ENCODE measurements at places on chromosomes 1 and 21.
A peak's percentile ranks its signal among the peaks of the same experiment; 100 is the strongest.

DNA sequence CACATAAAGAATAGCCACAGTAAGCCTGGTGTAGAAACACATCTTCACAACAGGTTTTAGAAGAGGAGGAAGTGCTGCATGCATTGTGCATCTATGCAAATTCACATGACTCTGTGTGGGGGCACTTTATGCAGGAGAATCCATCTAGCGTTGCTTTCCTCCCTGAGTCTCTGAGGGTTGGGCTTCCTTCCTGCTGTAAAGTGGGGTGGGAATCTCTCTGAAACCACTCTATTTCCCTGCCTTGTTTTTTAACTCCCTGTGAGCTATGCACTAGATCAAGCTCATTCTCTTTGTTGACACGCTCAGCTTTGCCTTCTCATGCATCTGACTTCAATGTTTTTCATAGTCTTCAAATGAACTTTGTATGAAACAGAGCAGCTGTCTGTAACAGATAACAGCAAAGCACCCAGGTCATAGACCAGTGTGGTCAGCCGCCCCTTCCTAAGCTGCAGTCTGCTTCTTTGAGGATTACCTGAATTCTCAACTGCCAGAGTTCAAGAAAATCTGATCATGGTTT lies 102.7 kb upstream of the DPH5 start:
- no peaks in the 10 kb centered on the region for H3K4me1 ChIP-seq

- H3K27me3 ChIP-seq = no peaks in the 10 kb centered on the region
- no peak overlapping the region for H3K27ac ChIP-seq
- DNase-seq = peak; percentile 81
- peaks cover 3% of the 10 kb centered on the region for H3K36me3 ChIP-seq
- H3K4me1 ChIP-seq = no peaks in the 10 kb centered on the region
Observed at GRCh38 chr1:211951856-211952255, 83.5 kb downstream of the INTS7 start.

- no peaks in the 10 kb centered on the region for H3K36me3 ChIP-seq
- no peaks in the 10 kb centered on the region for H3K27me3 ChIP-seq
- DNase-seq = no peak
- H3K4me3 ChIP-seq = no peak overlapping the region
- H3K27ac ChIP-seq = no peak overlapping the region
Observed at GRCh38 chr1:116508085-116508983, 62.5 kb downstream of the CD58 start.

GRCh38 chr1:231626951-231627614 lies 493 bp downstream of the DISC1 start:
- H3K27ac ChIP-seq = no peak overlapping the region
- H3K4me1 ChIP-seq = 0 out of 2 replicates have a peak, but pooled peaks cover 5% of the 10 kb centered on the region
- no peaks in the 10 kb centered on the region for H3K36me3 ChIP-seq
- DNase-seq = no peak
- peak overlapping the region; percentile 51 for H3K4me3 ChIP-seq

- H3K4me3 ChIP-seq = no peak overlapping the region
- DNase-seq = no peak
- no peak overlapping the region for H3K27ac ChIP-seq
- H3K36me3 ChIP-seq = no peaks in the 10 kb centered on the region
- 0 out of 2 replicates have a peak, but pooled peaks cover 3% of the 10 kb centered on the region for H3K4me1 ChIP-seq
Observed at GRCh38 chr1:47699492-47700235, 261.8 kb downstream of the FOXD2 start.
